ENCODE measurements at places on chromosomes 12 and 14.

DNA sequence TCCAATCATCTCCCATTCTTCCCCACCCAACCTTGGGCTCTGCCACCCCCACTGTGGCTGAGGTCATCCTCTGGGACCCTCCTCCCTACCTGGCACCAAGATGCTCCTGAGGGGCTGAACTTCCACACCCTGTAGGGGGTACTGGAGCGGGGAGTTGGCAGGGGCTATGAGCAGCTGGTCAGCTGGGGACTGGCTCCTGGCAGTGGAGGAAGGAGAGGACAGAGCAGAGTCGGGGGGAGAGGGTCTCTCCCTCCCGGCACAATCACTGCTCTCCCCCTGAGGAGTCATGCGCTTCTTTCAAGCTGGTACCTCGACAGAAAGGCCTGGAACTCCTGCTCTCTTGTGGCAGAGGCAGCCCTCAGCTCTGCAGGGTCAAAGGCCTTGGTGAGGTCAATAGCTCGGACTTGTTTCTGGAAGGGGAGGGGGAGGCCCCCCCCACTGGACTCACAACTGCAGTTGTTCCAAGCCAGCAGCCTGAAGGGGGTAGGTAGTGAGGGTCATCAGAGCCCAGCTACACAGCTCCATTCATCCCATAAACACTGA lies 2.0 kb downstream of the B4GALNT1 start:
- DNase-seq: no peak

DNA sequence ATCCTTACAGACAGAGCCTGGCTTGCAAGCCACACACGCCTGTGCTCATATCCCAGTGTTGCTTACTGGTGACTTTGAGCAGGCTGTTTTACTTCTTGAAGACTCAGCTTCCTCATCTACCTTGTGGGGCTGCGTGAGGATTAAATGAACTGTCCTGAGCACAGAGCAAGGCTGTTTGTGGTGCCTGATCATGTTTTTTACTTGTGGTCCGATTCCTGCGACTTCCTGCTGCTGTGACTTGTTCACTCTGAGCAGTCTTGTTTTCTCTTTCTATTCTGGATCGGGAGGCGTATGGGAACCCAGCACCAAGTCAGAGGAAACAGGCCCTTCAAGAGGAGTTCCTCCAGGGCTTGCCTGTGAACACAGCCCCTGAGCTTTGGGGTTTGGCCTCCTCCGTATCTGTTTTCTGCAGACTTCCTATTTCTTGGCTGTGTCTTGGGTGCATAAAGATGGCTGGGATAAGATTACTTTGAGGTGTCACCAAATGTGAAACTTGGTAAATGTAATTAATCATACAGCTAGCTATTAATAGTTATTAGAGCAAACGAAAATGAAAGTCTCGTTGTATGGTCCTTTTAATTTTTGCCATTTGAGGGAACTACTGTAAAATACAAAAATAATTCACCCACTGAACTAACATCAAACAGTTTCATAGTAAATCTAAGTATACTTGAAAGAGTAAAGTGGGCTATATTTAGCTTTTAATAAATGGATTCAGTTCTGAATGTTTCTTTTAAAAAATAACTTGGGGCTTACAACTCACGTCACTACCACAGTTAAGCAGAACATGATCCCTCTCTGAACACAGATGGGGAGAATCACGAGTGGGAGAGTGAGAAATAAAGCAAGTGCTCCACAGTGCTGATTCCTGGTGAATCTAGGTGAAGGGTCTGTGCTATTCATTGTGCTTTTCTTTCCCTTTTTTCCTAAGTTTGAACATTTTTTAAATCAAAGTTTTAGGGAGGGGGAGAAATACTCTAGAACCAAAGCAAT lies 251.5 kb downstream of the FOXN3 start:
- no peak for DNase-seq

GRCh38 chr12:95851606-95852005 lies 7.1 kb upstream of the SNRPF start:
- DNase-seq: no peak

GRCh38 chr12:28583701-28584261 lies 393.5 kb downstream of the CCDC91 start:
- no peak for DNase-seq

DNA sequence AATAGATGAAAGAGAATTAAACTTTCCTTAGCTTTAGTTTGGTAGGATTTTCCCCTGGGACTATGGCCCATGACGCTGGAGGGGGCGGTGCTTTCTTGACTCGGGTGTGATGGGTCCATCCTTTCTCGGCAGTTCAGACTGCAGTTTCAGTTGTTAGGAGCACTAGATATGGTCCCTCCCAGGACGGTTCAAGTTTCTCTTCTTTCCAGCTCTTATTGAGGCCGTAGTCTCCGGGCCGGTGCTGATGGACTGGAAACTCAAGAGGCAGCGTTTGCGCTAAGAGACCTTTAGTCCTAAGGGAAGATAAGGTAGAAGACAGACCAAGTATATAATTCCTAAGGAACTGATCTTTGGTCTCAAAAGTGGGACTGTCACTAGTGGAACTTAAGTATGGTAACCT lies 111.2 kb downstream of the RIN3 start:
- DNase-seq: no peak

DNA sequence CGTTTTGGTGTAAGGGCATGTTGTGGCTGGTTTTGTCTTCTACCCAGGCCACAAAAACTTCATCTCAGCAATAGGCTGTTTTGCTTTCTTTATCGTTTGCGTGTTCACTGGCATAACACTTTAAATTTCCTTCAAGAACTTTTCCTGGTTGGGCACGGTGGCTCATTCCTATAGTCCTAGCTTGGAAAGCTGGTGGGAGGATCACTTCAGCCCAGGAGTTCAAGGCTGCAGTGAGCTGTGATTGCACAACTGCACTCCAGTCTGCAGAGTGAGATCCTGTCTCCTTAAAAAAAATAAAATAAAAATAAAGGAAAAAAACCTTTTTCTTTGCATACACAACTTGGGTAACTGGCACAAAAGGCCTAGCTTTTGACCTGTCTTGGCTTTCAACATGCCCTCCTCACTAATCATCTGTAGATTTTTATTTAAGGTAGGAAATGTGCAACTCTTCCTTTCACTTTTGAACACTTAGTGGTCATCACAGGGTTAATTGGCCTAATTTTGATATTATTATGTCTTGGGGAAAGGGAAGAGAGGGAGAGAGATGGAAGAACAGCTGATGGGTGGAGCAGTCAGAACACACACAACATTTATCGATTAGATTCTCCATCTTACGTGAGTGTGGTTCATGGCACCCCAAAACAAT lies 78.9 kb upstream of the PSMA6 start:
- no peak for DNase-seq

- DNase-seq: no peak
Measured at GRCh38 chr12:93956551-93956950, 191.8 kb upstream of the PLXNC1 start.

GRCh38 chr14:61034416-61035120 lies 53.5 kb downstream of the SLC38A6 start:
- DNase-seq: no peak

DNA sequence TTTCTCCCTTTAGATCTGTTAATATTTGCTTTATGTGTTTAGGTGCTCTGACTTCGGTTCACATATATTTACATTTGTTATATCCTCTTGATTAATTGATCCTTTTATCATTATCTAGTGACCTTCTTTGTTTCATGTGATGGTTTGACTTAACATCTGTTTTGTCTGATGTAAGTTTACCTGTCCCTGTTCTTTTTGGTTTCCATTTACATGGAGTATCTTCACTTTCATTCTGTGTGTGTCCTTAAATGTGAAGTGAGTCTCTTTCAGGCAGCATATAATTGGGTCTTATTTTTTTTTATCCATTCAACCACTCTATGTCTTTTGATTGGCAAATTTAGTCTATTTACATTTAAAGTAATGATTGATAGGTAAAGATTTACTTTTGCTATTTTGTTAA lies 24.2 kb downstream of the TRMT5 start:
- no peak for DNase-seq

DNA sequence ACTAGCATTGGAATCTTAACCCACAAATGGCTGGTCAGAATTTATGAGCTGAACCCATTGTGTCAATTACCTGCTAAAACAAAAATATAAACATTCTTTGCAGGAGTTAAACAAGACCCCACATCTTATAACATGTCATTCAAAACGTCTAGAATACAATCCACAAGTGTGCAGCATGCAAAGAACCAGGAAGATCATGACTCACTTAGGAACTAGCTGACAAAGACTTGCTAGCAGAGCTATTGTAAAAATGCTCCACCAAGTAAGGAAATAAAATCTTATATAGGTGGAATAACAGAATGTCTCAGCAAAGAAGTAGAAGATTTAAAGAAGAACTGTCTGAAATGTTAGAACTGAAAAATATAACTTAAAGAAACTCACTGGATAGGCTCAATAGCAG lies 26.5 kb upstream of the POC1B start:
- no peak for DNase-seq

DNA sequence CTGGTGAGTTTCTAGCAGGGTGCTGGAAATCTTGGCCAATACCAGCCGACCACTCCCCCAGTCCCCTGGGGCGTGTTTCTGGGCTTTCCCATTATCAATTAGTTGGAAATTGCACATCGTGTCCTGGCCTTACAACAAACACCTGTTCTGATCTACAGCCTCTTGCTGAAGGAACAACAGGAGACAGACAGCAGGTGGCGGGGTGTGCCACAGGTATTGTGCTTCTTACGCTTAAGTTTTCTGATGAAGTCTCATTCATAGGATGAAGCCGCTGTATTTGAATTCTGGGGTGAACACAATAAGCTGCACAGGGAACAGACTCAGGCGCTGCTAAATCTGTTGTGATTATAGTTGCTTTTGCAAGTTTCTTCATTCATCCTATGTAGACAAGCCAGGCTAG lies 703 bp downstream of the HIGD1C start:
- no peak for DNase-seq

DNA sequence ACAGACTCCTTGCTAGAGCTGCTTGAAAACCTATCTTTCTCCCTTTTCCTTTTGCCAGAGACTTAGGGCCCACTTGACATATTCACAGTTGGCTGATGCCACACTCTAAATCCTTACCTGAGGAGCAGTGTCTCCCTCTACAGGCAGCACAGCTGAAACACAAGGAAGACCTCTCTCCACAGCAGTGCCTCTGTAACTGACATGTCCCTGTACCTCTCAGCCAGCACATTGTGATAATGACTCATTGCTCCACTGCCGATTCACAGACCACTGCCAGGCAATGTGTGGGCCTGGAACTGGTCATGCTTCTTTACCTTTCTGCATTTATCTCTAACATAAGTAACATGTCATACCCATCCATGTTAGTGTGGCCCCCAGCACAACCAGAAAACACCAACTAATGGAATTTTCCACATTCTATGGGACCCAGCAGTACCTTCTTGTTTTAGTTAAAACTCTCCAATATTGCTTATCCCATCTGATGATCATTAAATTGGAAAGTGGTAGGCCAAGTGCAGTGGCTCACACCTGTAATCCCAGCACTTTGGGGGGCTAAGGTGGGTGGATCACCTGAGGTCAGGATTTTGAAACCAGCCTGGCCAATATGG lies 56.5 kb downstream of the GTF2A1 start:
- no peak for DNase-seq

DNA sequence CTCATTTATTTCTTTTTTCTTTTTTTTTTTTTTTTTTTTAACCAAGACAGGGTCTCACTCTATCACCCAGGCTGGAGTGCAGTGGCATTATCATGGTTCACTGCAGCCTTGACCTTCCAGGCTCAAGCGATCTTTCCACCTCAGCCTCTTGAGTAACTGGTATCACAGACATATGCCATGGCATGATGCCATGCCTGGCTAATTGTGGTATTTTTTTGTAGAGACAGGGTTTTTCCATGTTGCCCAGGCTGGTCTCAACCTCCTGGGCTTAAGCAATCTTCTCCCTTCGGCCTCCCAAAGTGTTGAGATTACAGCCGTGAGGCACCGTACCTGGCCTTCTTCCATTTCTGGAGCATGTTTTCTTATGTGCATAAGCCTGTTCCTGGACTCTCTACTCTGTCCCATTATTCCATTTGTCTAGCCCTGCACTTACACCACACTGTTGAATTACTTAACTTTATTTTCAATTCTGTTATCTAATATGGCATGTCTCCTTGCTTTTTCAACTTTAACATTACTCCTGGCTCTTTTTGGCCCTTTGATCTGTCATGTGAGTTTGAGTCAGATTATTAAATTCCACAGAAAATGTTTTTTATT lies 47.9 kb upstream of the PTGDR start:
- DNase-seq: no peak

- no peak for DNase-seq
Measured at GRCh38 chr12:106901276-106901675, 54.4 kb upstream of the TMEM263 start.

DNA sequence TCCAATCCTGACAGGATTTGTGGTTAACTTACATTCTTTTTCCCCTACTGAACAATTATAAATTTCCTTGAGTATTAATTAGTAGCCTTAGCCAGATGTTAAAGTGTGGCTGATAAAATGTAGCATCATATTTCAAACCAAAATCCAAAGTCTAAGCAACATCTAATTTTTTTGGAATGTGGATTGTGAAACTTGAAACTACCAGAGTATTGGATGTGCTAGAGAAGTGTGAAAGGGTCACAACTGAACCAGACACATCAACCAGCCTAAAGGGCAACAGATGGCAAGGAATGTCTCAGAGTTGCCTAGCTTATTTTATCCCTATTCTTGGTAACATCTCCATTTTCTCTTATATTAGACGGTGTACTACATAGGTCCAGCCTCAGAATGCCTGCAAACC lies 153.1 kb upstream of the DCN start:
- DNase-seq: no peak

- DNase-seq: no peak
Measured at GRCh38 chr12:42944516-42944915, 355.0 kb upstream of the PRICKLE1 start.

DNA sequence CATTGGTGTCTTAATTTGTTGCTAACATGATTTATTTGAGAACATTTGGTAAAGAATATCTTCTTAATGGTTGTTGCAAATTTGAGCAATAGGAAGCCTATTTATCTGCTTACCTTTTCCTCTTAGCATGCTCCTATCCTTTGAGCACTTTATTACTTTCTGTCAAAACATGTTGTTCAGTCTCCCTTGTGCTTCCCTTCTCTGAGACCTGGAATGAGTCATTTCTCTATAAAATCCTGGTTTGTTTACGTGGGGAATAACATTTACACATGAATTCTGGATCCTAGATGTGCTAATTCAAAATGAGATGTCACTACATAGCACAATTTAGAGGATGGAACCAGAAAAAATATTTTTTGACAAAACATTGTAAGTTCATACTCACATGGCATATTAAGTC lies 844.0 kb upstream of the LRFN5 start:
- DNase-seq: no peak

DNA sequence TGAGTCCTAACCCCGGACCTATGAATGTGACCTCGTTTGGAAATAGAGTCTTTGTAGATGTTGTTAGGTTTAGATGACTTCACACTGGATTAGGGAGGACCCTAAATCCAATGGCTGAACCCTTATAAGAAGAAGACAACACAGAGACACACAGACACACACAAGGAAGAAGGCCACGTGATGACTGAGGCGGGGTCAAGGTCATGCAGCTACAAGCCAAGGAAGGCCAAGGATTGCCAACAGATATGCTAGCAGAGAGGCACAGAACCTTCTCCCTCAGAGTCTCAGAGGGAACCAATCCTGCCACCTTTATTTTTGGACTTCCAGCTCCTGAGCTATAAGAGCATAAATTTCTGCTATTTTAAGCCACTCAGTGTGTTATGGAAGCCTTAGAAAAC lies 31.8 kb downstream of the LTBP2 start:
- DNase-seq: no peak
